ENCODE measurements at places on chromosomes 12 and 14. TPM values are rescaled to one million over a fixed set of nuclear protein-coding genes. Genes with fewer than 3 reads are reported as not detected.

DNA sequence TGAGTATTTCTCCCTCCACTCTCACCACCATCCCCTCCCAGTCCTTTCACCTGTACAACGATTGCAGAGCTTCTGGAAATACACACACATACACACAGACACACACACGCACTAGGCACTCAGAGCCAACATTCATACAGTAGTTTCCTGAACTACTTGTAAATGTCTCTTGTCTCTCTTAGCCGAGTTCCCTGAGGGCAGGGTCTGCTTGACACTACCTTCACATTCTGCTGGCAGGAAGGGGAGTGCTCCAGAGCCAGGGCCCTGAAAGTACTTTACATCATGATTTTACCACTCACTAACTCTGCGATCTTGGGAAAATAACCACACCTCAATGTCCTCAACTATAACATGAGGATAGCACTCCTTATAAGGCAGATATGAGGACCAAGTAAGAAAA is 82.7 kb downstream of the GAS2L3 start:
- no peak for DNase-seq

COPS7A gene
- 51.2 TPM for polyA plus RNA-seq

DNA sequence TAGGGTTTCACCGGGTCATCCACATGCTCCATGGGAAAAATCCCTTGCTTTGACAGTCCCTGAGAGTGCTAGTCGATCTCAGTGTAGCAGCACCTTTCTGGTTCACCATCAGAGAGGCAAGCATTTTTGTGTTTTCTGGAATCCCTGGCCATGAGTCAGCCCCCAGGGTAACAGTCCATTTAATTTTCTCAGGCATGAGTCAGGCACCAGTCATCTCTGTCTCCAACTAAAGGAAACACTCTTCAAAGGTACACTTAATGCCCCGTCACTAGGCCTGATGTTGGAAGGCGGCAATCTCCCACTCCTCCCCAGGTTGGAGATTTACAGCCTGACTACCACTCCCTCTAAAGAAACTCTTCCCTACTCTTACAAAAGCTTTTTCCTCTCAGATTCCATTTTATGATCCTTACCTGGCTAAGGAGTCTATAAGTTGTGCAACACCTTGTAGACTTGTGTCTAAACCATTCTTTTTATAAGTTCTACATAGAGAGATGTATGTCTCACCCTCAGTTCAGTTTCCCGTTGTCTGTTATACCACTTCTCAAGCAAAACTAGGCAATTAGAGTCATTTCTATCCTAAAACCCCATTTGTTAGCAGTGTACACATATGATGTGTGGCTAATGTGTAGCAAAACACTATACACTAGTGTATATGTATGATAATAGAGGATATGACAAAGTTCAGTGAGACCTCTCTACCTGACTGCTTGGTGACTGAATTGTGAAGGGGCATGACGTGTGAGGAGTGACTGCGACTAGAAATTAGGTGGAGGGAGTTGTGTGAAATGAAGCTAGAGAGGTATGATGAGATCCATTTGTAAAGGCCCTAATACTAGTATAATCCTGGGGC is 24.6 kb downstream of the TMEM19 start:
- peak; percentile 69 for DNase-seq

DNA sequence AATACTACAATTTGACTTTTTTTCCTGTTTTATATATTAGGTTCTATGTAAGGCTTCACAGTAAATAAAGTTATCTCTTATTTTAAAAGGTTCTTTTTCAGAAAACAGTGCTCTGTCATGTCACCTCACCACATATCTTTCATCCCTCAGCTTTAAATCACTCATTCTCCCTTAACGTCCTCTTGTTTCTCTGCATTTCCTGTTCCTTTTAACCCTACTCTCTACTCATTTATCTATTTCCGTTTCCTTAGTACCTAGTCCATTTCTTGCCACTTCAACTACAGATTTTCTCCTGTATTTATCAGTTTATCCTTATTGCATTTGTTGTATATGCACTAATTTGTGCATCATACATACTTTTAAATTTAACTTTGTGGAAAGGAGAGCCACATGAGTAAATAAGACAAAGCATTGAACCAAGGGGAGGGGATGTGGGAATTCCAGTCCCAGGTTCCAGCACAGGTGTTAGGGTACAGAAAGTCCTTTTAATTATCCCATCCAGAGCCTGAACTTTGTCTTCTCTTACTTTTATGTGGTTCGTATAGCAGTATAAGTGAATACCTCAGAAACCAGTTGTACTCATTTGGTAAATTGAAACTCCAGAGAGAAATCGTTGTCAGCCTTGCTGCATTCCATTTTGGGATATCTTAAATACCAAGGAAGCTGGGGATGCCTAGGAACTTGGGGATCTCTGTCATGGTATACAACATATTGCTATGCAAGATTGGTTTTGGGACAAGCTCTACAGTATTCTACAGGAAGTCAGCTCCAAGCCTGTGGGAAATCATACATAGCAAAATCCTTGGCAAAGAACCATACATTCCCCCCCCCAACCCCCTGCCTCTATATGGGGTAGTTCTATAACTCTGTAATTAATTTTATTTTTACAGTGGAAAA is 120.5 kb downstream of the DIP2B start:
- DNase-seq = no peak

CCDC85C gene
- 29.0 TPM for polyA plus RNA-seq

GRCh38 chr14:67734675-67735074 is 33.0 kb downstream of the RDH12 start:
- DNase-seq = no peak

GRCh38 chr12:76020281-76020680 is 11.3 kb downstream of the PHLDA1 start:
- DNase-seq = peak; percentile 39

GRCh38 chr14:69680297-69680696 is 68.9 kb downstream of the SUSD6 start:
- DNase-seq = no peak

- no peak for DNase-seq
Measured at GRCh38 chr12:82458101-82458500, 99.8 kb downstream of the METTL25 start.

Data from A549 (cell line).